MM.1S (cell line): ENCODE measurements at places on chromosomes 2 and 18.

DNA sequence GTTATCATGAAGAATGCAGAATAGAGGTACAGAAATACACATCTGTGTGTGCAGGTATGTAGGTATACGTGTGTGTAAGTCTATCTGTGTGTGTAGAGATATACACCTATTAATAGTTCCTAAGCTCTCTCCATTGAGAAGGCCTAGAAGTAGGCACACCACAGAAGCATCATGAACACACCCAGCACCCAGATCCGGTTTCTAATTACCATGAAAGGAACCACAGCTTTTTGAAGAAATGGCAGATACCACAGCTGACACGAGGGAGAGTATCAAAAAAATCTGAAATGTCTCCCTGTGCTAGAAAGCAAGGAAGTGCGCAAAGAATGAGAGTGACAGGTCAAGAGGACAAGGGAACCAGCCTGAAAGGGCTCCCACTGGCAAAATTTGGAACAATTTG is 27.7 kb upstream of the AP1S3 start:
- peak; percentile 59 for DNase-seq

DNA sequence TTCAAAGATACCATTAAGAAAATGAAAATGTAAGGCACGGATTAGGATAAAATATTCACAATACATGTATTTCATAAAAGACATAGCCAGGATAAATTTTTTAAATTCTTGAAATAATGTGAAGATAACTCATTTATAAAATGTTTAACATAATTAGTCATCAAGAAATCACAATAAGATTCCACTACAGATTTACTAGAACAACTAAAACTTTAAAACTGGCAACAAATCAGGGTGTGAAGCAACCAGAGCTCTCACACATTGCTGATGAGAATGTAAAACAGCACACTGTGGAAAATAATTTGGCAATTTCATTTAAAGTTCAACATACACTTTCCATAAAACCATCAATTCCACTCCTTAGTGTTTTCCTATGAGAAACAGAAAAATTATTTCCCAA is 89.6 kb upstream of the UBE2E3 start:
- no peak for DNase-seq

DNA sequence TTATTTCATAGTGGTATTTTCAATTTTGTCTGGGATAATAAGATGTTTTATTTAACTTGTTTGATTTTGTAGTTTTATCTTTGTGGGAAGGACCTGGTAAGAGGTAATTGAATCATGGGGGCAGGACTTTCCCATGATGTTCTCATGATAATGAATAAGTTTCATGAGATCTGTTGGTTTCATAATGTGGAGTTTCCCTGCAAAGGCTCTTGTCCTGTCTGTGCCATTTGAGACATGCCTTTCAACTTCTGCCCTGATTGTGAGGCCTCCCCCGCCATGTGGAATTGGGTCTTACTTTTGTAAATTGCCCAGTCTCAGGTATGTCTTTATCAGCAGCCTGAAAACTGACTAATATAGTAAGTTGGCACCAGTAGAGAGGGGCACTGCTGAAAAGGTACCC is 77.8 kb upstream of the ARHGAP15 start:
- DNase-seq = no peak

- DNase-seq = peak; percentile 16
Observed at GRCh38 chr2:104577143-104577542, 276.8 kb upstream of the POU3F3 start.

DNA sequence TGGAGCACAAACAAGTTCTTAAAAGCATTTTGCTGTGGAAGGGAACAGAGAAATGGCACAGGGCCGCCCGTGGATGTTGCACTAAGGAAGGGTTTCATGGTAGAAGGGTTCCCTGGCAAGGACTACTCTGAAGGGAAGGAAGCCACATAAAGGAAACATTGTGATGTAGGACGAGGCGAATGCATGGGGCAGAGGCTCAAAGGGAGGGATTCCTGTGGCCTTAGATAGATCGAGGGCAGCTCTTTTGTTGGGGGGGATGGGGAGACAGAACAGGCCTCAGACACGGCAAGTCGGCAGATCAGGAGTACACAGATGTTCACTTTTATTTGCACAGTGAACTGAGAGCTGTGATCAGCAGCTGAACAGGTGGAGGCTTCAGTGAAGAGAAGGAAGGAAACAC is 205.4 kb downstream of the SNTG2 start:
- DNase-seq = no peak

DNA sequence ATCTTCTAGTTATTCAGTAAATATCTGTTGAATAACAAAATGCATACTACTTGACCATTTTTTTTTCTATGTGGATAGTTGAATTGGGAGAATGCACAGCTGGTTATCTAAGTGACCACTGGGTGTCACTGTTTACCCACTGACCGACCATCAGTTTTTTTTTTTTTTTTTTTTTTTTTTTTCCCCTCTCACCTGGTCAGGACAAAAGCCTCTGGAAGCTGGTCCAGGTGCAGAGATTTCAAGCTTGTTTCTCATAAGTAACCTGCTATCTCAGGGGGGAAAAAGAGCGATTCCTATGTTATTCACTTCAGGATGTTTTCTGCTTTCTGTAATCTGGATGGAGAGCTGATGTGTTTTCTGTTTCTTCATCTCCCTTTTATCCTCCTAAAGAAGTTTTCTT is 256.0 kb downstream of the DCDC2C start:
- DNase-seq = peak; percentile 41

DNA sequence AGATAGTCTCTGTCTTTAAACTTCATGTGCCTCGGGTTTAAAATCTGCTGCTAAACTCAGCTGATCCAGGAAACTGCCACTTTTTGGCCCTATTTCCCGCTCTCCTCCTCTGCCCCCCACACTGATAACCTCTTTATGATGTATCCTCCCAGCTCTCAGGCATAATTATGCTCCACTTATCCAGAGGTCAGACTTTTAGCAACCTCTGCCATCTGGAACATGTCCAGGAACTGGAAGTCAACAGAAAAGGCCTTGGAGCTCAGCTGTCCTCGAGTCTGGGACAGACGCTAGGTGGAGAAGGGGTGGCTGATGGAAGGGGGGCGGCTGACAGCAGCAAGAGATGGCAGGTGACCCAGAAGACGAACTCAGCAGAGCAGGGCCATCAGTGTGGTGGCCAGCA is 41.2 kb downstream of the ASAP2 start:
- DNase-seq = no peak

GRCh38 chr2:34567128-34567527 is 968.0 kb upstream of the FAM98A start:
- DNase-seq = no peak

DNA sequence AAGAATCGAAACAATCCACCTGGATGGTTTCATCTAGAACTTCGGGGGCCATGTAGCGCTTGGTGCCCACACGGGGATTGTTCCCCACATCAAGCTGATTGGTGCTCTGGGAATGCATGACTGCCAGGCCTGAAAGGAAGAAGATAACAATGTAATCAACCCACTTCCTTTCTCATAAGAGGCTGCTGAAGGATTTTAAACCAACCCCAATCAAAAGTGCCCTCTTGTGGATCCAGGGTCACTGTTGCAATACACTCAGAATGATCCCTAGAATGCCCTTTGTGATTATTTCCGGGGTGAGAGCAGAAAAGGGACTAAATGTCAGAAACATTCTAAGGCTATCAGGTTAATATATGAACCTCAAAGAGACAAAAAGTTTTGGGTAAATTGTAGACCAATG is 115.2 kb downstream of the ACVR1 start:
- peak; percentile 25 for DNase-seq
